Esophagus squamous epithelium (tissue), 5 donors: ENCODE measurements at places on chromosomes 7 and 10.

- H3K36me3 ChIP-seq, result no peaks in the 10 kb centered on the region
- DNase-seq, result no peak
- no peak overlapping the region for H3K4me3 ChIP-seq
- H3K27me3 ChIP-seq, result no peaks in the 10 kb centered on the region
- peaks cover 9% of the 10 kb centered on the region for H3K4me1 ChIP-seq
These were observed 88.6 kb downstream of the MPP7 start for GRCh38 chr10:28214219-28214618.

GRCh38 chr10:124359336-124359832, 59.3 kb downstream of the OAT start:
- peaks cover 20% of the 10 kb centered on the region for H3K27me3 ChIP-seq
- DNase-seq, result no peak
- no peaks in the 10 kb centered on the region for H3K36me3 ChIP-seq
- H3K27ac ChIP-seq, result no peak overlapping the region

DNA sequence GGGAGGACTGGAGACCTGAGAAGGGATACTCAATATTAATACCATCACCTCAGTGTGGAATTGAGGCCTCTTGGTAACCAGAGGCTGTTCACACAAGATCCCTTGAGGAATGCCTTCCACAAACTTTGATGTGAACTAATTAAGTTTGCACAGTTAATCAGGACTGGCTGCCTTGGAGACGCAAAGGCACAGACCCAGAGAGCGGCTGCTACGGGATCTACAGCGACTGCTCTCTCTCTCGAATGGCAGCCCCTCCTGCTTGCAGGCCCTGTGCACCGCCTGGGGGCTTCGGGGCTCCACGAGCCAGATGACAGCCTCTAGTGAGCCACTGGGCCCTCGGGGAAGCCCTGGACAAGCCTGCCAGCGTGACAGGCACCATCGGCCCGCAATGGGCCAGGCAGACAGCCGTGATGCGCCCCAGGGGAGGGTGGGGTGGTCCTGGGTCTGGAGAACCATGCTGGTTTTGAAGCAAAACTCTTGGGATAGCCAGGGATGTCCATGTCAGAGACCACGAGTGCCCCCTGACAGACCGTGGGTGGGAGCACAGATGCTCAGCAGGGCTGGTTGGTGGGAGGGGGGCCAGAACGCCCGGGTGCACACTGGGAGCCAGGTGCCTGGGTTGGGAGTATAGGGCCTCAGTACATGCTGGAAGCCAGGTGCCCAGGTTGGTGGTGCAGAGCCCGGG, 195.6 kb downstream of the ELFN1 start:
- no peaks in the 10 kb centered on the region for H3K36me3 ChIP-seq
- H3K27me3 ChIP-seq, result no peaks in the 10 kb centered on the region
- H3K4me1 ChIP-seq, result no peaks in the 10 kb centered on the region
- DNase-seq, result no peak

DNA sequence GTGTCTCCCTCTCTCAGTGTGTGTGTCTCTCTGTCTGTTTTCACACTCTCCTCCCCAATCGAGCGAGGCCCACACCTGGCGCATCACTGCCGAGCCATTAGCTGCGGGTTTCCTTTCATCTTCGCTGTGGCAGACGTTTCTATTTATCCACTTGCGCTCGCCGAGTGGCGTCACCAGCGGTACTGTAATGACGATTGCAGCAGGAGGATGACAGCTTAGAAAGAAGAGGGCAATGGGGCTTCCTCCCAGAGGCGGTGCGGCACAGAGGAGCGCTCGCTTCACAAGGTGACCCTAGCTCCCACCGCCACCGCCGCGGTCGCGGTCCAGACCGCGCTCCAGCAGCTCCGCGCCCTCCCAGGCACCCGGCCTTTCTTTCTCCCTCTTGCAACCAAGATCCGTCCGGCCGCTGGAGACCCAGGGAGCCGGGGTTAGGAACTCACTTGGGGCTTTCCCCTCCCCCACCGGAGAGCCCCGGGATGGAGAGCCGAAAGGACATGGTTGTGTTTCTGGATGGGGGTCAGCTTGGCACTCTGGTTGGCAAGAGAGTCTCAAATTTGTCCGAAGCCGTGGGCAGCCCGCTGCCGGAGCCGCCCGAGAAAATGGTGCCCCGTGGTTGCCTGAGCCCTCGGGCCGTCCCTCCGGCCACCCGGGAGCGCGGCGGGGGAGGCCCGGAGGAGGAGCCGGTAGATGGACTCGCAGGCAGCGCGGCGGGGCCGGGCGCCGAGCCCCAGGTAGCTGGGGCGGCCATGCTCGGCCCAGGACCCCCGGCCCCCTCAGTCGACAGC, at the start of gene EVX1:
EVX1 (plus strand) TSS at position 248 of the 785 bp plus-strand sequence; CDS start at position 477, 229 bp downstream.
- no peaks in the 10 kb centered on the region for H3K36me3 ChIP-seq
- H3K4me3 ChIP-seq, result no peak within 1 kb of the TSS
- peaks cover 100% of the 10 kb centered on the region for H3K27me3 ChIP-seq
- H3K4me1 ChIP-seq, result peaks cover 24% of the 10 kb centered on the region

DNA sequence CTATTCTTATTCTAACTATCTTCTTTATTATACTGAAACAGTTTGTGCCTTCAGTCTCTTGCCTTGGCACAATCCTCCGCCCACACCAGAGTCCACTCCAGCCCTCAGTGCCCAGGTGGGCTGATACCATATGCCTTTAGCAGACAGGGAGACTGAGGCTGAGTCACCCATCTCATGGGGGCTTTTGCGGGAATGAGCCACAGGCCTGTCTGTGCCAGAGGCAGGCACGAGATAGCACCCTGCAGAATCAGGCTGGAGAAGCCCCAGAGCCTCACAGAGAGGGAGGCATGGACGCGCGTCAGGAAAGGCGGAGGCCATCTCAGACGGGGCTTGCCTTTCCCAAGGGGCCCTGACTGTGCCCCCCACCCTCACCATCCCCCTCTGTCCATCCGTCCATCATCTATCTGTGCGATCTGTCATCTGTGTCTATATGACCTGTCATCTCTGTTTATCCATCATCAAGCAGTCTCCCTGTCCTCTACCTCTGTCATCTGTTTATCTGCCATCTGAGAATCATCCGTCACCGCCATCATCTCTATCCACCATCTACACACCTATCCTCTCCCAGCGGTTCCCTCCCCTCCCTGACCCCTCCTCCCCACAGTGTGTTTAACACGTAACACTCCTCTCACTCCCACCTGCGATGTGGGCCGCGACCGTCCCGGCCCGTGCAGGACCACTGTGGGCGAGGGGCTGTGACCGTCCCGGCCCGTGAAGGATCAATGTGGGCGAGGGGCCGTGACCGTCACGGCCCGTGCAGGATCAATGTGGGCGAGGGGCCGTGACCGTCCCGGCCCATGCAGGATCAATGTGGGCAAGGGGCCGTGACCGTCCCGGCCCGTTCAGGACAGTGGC, 7.3 kb upstream of the ADAP1 start:
- no peaks in the 10 kb centered on the region for H3K27me3 ChIP-seq
- no peaks in the 10 kb centered on the region for H3K36me3 ChIP-seq
- H3K27ac ChIP-seq, result no peak overlapping the region
- no peak overlapping the region for H3K4me3 ChIP-seq
- DNase-seq, result no peak

GRCh38 chr10:58201704-58202103, 66.0 kb downstream of the IPMK start:
- no peaks in the 10 kb centered on the region for H3K4me1 ChIP-seq
- DNase-seq, result no peak
- H3K36me3 ChIP-seq, result no peaks in the 10 kb centered on the region
- H3K27ac ChIP-seq, result no peak overlapping the region
- no peaks in the 10 kb centered on the region for H3K27me3 ChIP-seq

DNA sequence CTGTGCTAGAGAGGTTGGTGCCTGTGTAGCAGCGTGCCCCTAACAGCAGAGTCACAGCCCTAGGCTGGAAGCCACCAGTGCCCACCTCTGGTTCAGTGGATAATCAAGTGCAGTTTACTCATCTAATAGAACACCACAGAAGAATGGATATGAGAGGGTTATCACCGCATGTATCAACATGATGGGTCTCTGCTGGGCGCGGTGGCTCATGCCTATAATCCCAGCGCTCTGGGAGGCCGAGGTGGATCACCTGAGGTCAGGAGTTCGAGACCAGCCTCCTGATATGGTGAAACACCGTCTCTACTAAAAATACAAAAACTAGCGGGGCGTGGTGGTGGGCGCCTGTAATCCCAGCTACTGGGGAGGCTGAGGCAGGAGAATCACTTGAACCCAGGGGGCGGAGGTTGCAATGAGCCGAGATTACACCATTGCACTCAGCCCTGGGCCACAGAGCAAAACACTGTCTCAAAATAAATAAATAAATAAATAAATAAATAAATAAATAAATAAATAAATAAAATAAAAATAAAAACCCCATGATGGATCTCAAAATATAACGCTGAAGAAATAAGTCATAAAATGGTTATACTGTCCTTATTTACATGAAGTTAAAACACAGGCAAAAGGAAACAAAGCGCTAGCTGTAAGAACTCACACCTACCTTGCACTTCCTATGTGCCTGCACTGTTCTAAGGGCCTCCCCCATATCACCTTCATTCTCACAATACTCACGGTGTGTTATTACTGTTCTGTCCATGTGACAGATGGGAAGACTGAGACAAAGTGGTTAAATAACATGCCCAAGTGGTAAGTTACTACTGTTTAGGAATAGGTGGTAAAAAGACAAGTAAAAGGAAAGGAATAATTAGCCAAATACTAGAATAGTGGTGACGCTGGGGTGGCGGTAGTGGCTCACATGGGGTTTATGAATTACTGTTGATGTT, 70.9 kb downstream of the AMZ1 start:
- no peak for DNase-seq
- no peak overlapping the region for H3K4me3 ChIP-seq
- H3K27me3 ChIP-seq, result no peaks in the 10 kb centered on the region
- H3K4me1 ChIP-seq, result peaks cover 59% of the 10 kb centered on the region
- no peaks in the 10 kb centered on the region for H3K36me3 ChIP-seq

GRCh38 chr10:9898633-9899395, 1118.9 kb upstream of the CELF2 start:
- no peaks in the 10 kb centered on the region for H3K36me3 ChIP-seq
- no peak for DNase-seq
- H3K27me3 ChIP-seq, result no peaks in the 10 kb centered on the region
- H3K27ac ChIP-seq, result no peak overlapping the region
- no peak overlapping the region for H3K4me3 ChIP-seq
- no peaks in the 10 kb centered on the region for H3K4me1 ChIP-seq

DNA sequence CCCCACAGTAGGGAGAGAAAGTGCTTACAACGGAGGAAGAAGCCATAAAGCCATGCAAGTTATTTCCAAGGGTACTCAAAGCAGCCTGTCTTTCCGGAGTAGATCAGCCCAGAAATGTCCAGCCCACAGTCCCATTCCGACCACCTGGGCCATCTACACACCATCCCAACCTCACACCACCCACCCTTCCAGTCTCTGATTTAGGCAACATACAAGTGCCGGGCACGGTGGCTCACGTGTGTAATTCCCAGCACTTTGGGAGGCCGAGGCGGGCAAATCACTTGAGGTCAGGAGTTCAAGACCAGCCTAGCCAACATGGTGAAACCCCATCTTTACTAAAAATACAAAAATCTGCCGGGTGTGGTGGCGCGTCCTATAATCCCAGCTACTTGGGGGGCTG, 35.1 kb downstream of the LRRC20 start:
- no peak overlapping the region for H3K4me3 ChIP-seq
- no peaks in the 10 kb centered on the region for H3K36me3 ChIP-seq
- H3K27me3 ChIP-seq, result no peaks in the 10 kb centered on the region
- H3K27ac ChIP-seq, result no peak overlapping the region

DNA sequence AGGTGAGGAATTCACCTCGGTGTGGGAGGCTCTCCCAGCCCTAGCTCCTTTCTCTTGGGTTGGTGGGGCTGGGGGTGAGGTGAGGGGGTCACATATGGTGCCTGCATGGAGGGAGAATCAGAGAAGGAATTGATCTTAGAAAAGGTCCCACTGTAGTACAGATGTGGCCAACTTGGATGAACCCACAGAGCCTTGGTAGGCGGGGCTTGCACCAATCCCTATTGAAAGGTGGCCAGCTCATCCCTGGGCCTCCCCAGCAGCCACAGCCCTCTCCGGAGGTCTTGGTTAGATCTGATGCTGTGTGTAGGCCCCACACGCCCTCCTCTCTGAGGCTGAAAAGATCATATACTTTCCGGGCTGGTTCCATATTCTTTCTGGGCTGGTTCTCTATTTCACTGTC, 19.0 kb downstream of the HKDC1 start:
- no peak overlapping the region for H3K4me3 ChIP-seq
- no peaks in the 10 kb centered on the region for H3K27me3 ChIP-seq
- DNase-seq, result no peak
- no peak overlapping the region for H3K27ac ChIP-seq

DNA sequence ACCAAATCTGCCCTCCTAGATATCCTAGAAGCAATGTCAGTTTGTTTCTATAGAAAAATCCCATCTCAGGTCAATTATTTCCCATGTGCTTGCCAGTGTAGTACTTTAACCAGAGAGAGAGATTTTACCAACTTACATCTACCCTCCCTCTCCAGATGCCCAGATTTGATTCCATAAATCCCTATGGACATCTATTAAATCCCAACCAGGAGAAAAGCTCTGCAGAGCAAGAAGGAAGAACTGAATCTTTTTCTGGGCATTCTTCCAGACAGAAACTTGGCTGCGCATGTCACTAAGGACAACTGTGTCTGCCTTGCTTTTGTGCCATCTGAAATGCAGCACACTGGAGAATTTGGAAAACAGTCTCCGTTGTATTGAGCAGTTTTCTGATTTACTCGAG, 597.6 kb downstream of the SORCS1 start:
- DNase-seq, result no peak
- H3K27me3 ChIP-seq, result no peaks in the 10 kb centered on the region
- no peak overlapping the region for H3K27ac ChIP-seq
- no peaks in the 10 kb centered on the region for H3K36me3 ChIP-seq

DNA sequence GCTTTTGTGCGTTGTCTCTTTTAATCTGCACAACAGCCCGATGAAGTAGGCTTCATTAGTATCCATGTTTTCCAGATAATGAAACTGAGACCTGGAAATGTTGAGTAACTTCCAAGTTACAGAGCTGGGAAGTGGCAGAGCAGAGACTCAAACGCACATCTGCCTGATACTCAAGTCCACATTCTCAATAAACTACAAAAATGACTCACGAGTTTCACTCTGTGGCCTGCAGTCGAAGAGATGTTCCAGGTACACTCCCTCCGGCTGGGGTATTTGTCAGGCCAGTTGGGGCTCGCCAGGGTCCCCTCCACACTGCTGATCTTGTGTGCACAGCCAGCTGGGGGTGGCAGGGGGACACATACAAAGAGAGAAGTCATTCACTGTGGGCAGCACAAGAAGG, 17.7 kb upstream of the OPALIN start:
- no peak for DNase-seq
- no peak overlapping the region for H3K4me3 ChIP-seq
- no peaks in the 10 kb centered on the region for H3K36me3 ChIP-seq
- no peaks in the 10 kb centered on the region for H3K27me3 ChIP-seq
